Stimulated activated CD4-positive, alpha-beta T cell treated with anti-CD3 and anti-CD28 coated beads, Interleukin-1b, Interleukin-23, amount 100 ng/mL, for 48 hours (primary cell): ENCODE measurements at places on chromosomes 16 and 17.

DNA sequence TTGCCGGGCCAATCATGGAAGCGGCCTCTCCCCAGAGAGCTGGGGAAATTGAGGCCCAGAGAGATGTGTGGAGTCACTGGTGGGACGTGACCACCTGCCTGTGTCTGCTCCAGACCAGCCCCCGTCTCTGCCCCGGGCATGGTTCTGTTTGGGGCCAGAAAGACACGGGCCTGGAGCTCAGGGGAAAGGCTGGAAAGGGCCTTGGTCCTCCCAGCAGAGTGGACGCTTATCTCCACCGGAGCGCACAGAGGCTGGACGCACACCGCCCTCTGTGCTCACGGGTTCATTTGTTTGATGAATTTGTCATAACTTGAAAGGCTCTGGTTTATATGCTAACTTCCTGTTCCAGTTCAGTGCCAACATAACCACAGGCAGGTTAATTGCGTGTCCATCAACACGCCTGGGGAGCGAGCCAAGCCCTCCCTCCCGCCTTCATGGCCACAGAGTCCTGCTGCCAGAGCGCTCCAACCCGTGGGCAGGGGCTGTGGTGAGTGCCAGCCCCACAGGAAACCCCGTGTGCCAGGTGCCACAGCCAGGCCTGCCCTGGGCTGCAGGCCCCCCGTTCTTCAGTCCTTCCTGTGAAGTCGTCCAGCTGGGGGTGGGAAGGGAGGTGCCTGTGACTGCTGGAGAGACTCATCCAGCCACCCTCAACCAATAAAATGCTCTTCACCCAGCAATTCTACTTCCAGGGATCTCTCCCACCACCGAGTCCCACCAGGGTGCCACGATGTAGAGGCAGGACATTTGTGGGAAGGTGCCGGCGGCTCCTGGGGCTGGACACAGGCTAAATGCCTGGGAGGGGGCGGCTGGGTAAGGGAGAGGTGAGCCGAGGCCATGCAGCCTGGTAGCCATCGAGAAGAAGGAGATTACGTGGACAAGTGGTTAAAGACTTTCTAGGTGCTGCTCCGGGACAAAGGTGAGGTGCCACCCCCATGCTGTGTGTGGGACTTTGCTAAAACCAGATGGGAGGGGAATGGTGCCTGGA is 29.4 kb upstream of the BAHCC1 start:
- no peak for DNase-seq

GRCh38 chr17:81651692-81652091 is 4.7 kb downstream of the PDE6G start:
- no peak for DNase-seq

GRCh38 chr17:5077781-5078105 is 524 bp upstream of the ZFP3 start:
- no peak for DNase-seq

DNA sequence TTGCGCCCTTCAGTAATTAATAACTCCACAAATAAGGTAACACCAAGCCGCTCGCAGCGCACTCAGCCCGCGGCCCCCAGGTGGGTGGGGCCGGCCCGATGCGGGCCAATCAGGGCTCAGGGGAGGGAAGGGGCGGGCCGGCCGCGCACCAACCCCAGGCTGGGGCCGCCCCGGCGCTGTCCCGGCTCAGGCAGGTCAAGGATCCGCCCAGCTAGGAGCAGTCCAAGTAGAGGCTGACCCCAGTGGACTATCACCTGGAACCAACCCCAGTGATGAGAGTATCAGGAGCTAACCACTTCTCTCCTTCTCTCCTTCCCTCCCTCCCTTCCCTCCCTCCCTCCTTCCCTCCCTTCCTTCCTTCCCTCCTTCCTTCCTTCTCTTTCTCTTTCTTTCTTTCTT is 110.8 kb downstream of the C16orf78 start:
- DNase-seq = peak; percentile 14

GRCh38 chr16:85303354-85303883 is 191.1 kb upstream of the CIBAR2 start:
- peak; percentile 83 for DNase-seq

DNA sequence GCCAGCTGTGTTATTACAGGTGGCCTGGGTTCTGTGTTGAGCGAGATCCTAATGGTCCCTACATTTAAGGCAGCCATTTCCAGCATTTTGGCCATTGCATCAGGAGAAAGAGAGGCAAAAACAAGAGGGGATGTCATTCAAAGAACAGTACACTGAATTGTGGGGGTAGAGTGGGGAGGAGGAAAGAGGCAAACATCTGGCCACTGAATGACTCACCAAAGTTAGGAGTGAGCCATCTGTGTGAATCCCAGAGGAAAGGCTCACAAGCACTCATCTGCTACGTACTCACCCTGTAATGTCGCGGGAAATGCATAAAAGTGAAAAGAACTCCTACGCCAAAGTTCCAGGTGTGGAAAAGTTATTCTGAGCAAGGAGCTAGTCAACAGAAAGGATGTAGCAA is 16.7 kb downstream of the KRABD2 start:
- DNase-seq = no peak

DNA sequence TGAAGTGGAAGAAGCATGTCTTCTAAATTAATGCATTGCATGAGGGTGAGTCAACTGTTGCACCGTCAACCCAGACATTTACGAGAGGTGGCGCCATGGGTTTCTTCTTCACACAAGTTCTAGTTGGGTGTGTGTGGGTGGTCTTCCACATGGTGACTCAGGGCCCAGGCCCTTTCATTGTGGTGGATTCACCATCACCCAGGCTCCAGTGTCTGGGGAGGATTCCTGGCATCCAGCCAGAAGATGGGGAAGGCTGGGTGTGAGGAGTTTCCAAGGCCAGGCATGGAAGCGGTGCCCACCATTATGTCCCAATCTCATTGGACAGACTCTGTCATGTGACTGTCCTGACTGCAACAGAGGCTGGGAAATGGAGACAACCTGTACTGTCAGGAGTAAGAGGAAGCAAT is 21.4 kb upstream of the JPH3 start:
- DNase-seq = peak; percentile 30

GRCh38 chr17:44749980-44750318 is 8.8 kb upstream of the ADAM11 start:
- no peak for DNase-seq

DNA sequence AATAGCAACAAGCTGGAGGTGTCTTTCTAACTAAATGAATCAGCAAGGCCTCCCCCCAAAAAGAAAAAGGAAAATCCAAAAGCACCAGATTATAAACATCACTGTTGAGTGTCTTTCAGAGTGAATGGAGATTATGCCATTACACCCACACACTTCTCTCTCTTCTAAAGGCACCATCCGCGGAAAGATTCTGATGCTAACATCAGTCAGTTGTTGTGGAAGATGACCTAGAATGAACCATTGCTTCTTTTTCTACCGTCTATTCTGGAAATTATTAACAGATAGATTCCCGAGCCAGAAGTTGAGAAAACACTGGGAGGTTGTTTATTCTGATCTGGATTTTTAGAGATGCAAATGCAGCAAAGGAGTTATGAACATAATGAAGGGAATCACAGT is 60.9 kb upstream of the FAM20A start:
- no peak for DNase-seq

- peak; percentile 58 for DNase-seq
Measured at GRCh38 chr17:17681187-17681743, at the start of gene RAI1. RAI1 (plus strand) TSS chr17:17681458; CDS start chr17:17792949, 111,491 bp downstream.

- no peak for DNase-seq
Measured at GRCh38 chr16:19168371-19169081, 486 bp downstream of the SYT17 start.

DNA sequence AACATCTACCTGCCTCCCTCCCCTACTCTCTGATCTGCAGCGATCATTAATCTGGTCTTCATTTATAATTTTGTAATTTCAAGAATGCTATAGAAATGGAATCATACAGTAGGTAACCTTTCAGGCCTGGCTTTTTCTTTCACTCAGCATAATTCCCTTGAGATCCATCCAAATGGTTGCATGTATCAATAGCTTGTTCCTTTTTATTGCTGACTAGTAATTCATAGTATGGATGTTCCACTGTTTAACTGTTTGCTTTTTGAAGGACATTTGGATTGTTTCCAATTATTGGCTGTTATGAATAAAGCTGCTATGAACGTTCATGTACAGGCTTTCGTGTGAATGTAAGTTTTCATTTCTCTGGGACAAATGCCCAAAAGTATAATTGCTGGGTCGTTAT is 125.2 kb downstream of the USP31 start:
- DNase-seq = no peak

GRCh38 chr16:58556678-58557077 is 41.4 kb downstream of the SETD6 start:
- DNase-seq = no peak

DNA sequence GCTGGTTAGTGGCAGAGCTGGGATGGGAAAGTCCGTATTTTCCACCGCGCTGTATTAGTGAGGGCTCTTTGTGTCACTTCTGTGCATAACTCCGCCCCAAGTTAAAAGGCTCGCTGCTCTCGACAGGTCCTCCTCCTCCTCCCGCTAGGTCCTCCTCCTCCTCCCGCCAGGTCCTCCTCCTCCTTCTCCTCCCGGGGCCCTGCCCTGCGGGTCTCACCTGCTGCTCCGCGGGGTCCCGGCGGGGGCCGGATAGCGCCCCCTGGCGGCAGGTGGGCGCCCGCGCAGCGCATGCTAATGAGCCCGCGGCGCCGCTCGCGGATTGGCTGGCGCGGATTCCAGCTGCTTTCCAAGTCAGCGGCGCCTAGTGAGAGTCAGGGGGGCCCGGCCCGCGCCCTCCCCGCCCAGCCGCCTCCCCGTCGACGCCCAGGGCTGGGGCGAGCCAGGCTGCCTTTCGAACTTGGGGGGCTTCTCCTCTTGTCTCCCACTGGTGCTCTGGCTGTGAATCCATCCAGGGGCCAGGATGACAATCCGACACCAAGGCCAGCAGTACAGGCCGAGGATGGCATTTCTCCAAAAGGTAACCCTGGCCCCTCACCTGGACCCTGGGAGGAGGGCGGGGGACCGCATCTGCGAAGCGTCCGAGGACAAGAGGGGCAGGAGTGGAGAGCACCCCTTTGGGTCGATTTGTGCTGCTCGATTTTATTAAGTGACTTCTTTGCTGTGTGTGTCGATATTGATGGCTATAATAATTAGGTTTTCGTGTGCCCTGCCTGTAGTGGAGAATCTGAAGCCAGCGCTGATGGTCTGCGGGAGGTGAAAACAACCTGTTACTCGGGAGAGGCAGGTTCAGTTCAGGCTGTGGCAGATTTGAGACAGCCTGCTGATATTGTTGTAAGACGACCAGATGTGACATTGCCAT is at the start of gene RGS9:
Gene RGS9 (plus strand): TSS at position 350 of the 919 bp plus-strand sequence. CDS start 171 bp downstream, at position 521.
- DNase-seq = peak; percentile 79

GRCh38 chr17:50818921-50819657 is 16.3 kb upstream of the WFIKKN2 start:
- no peak for DNase-seq

DNA sequence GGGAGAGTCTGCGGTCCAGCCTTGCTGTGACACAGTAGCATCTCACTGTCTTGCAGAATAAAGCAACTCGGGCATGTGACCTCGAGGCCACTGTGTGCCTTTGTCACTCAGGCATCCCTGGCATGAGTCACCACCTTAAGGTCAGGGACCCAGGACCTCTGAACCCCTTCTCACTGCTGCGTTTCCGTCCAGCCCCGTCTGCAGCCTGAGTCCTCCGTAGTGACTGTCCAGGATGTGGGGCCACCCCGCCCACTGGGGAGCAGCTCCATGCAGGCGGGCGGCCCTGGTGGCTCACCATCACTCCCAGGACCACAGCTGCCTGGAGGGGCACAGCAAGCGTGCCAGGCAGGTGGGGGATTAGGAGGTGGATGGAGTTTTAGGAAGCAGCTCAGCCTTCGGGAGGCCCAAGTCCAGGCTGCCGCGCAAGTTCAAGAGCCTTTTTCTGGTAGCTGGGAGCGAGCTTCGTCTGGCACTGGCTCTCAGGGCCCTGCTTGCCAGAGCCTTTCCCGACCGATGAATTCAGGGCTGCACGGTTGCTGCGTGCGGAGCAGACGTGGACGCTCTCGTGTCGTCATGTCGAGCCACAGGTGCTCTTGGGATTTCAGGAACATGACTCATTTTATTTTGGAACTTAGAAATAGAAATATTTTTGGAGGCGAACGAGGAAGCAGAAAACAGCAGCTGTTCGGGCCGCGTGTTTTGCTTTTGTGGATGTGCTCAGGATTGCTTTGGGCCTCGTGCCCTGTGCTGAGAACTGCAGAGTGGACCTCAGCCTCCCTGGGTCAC is 16.8 kb downstream of the KCTD5 start:
- DNase-seq = no peak

- no peak for DNase-seq
Measured at GRCh38 chr17:27947005-27947406, 53.8 kb upstream of the LYRM9 start.

DNA sequence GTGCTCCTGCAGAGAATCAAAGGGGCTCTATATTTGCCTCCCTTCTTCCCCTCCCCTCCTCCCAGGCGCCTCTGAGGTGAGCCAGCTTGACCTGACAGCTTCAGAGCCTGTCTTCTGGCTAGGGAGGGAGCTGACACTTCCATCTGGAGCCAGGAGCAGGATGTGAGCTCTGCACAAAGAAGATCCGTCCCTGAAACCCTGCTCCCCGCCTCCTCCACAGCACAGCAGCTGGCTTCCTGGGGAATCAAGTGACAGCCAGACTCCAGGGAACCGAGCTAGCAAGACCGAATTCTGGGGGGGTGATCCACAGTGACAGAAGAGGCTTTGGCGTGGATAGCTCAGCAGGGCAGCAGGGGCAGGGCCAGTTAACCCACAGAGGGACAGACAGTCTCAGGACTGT is 37.2 kb downstream of the CCDC182 start:
- no peak for DNase-seq

DNA sequence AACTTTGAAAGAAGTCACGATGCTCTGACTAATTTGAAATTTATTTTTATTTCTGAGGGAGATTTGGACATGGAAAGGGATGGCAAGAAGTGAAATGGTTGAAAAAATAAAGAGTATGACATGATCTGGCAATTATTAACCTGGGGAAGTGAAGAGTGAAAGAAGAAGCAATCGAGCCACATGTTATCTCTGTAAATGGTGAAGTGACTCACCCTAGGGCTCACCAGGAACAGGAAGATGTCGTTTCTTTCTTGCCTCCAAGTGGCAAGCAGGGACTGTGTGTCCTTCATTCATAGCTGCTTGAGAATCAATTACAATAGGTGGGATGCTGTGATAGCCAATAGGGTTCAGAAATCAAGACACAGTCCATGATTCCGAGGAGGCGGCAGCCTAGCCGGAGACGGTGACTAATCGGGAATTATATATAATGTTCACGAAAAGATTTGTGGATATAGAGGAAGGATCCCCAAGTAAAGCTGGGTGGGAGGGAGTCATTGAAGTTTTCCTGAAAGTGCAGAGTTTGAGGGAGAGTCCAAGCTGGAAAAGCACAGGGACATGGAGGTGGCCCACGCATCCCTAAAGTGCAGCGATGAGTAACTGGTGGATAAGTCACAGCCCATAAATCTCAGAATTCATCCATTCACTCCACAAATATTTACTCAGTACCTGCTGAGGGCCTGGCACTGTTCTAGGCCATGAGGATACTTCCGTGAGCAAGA is 18.2 kb upstream of the KRT20 start:
- DNase-seq = no peak
